ENCODE measurements at places on chromosomes 13 and 19.

DNA sequence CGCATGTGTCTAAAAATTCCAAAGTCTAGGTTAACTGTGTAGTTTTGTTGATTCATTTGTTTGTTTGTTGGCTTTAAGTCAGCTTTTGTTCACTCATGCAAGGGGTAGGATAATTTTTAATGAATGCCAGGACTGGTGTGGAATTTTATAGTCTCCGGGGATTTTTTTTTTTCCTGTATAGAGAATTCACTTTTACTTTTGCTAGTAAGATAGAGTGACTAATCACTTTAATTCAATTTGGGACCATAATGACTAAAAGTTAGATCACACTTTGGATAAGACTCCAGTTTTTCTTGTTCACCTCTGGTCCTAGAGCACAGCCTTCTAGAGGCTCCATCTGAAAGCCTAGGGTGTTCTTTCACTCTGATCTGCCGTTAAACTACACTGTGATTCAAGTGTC is 1690.0 kb downstream of the PCDH9 start:
- DNase-seq, result peak; percentile 8

GRCh38 chr13:113765564-113765910 is 6.5 kb downstream of the TMEM255B start:
- no peak for DNase-seq

DNA sequence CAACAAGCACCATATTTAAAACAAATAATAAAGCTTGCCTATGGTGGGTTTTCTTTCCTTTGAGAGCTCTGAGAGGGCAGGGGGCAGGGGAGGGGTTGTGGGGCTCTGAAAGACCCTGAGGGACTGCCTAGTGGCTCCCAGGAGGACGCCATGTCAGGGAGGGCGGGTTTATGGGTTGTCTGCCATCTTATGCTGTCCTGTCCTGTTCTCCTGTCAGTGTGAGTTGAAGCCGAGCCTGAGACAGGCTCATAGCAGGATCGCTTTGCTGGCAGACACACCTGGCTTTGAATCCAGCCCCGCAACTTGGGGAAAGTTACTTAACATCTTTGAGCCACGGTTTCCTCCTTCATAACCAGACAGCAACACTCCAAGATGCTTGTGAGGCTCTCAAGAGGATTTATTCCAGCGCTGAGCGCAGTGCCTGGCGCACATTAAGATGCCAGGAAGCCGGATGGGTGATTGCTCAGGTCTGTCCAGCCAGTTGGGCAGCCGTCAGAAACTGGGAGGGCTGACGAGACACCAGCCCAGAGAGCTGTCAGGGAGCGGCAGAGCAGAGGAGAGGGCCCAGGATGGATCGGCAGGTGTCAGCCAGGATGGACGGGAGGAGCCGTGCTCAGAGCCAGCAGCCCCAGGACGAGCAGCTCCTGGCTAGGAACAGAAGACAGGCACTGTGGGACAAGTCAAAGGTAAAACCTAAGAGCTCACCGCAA is 36.8 kb upstream of the C1QTNF9 start:
- no peak for DNase-seq

DNA sequence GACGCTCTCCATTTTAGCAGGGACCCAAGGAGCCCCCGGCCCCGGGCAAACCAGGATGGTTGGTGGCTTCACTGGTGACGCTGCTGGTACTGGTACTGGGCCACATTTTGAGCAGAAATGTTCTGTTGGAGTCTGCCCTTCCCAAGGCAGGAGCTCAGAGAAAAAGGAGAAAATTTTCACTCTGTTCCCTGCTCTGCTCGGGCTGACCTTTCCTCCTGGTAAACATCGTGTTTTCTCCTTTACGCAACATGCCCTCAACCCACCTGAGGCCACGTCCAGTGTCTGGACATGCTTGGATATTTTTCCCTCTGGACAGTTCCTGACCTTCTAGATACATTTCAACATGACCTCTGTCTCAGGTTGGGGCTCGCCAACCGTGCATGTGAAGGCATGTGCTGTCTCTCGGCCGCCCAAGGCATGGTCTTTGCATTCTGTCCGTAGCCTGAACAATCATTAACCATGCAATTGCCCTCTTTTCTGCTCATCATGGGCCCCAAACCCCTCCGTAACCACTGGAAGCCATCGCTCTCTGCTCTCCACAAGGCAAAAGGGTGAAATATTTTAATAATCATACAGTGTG is 115.2 kb upstream of the PEG3 start:
- DNase-seq, result no peak

- DNase-seq, result no peak
Observed at GRCh38 chr13:66530158-66530557, 700.0 kb downstream of the PCDH9 start.

All from foreskin fibroblast (primary cell).